ENCODE measurements at places on chromosomes 1 and 21.

DNA sequence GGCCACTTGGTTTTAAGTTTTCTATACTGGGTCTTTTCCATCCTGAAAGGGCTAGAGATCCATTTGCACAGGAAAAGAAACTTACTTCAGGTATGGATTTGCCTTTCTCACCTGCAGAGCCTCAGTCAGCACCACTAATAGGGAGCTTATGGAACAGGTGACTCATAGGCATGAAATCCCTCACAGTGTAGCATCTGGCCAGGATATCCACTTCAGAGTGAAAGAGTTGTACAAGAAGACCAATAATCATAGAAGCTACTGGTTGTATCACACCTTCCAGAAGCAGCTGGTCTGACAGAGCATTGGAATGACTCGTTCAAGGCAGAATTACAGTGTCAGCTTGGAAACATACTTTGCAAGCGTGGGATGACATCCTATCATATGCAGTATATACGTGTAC is 26.3 kb upstream of the SYT14 start:
- no peak for DNase-seq

DNA sequence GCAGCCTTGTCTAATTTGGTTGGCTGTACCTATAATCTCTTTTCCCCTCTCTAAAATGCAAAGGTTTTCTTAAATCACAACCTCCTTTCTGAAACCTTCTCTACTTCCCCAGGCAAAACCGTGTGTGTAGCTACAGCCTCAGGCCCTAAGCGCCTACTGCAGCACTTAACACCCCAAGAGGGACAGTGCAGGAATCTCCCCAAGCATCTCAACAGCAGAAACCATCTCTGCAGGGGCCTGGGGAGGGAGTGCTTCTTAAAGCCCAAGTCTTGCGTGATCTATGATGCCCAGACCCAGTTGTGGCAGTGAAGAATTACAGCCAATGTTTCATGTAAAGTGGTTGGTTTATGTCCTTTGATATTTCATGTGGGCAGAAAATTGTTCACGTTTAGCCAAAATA is 159.3 kb downstream of the DSCAM start:
- DNase-seq: no peak

GRCh38 chr1:25727635-25728286 is 72.2 kb upstream of the SELENON start:
- peak; percentile 46 for DNase-seq

GRCh38 chr1:15453734-15454133 is 2.8 kb upstream of the CELA2A start:
- no peak for DNase-seq

GRCh38 chr21:25557180-25557579 is 50.1 kb downstream of the MRPL39 start:
- DNase-seq: no peak
